ENCODE measurements at places on chromosomes 16 and 17.

- no peak for DNase-seq
Observed at GRCh38 chr16:28879261-28879840, 1.1 kb downstream of the ATP2A1 start.

- DNase-seq = no peak
Observed at GRCh38 chr16:17389384-17389783, 81.4 kb downstream of the XYLT1 start.

DNA sequence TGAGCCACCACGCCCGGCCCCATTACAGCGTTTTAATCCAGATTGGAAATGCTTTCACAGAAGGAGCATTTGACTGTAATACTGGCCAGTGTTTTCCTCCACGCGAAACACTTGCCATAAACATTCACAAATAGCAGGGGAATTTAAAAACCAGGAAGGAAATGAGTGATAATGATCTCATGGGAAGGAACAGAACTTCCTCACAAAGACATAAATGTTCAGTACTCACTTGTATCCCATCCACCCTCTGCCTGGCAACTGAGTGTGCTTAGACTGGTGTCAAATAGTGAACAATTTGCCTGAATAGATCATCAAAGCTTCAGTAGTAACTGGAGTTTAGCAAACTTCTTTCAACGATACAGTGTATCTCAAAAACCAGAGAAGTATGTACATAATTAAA is 54.1 kb downstream of the PSMD12 start:
- no peak for DNase-seq

GRCh38 chr17:43713494-43714162 is 45.0 kb downstream of the SOST start:
- DNase-seq = peak; percentile 47

DNA sequence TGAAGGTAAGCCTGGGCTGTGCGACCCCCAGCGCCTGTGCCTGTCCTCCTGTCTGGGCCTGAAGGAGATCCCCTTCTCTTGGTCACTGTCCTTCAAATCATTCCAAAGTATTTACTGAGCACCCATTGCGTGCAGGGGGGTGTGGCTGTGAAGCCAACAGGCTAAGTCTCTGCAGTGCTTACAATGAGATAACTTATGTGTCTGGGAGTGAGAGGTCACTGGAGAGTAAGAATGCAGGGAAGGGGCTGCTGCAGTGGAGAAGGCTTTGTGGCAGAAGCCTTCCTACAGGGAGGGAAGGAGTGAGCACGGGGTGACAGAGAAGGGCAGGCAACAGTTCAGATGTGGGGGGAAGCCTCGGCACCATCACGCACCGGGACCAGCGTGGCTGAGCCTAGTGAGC is 11.2 kb upstream of the SMIM5 start:
- no peak for DNase-seq

GRCh38 chr16:456891-457483 is 31.5 kb downstream of the RAB11FIP3 start:
- DNase-seq = no peak

- DNase-seq = no peak
Observed at GRCh38 chr16:70704586-70704985, 18.7 kb upstream of the MTSS2 start.

DNA sequence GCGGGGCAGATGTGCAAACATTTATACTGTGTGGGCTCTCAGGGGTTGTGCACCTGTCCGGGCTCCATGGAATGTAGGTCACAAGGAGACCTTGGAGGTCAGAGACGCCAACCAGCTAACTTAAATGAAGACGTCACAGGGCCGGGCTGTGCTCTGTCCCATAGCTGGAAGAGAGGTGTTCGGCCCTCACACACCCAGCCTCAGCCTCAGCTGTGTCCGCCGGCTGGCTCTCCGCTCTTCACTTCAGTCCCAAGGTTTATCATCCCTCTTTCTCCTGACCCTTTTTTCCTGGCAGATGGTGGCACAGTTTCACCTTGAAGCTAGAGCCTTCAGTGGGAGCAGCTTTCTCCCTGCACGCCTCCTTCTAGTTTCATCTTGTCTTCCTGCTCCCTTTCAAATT is 6.0 kb upstream of the RBFOX3 start:
- no peak for DNase-seq

Data from stimulated activated CD4-positive, alpha-beta T cell treated with anti-CD3 and anti-CD28 coated beads, Interleukin-2, amount 100 ng/mL, for 24 hours (primary cell).